Activated CD8-positive, alpha-beta T cell treated with anti-CD3 and anti-CD28 coated beads, Interleukin-2, amount 10 ng/mL, durations not matched to agents 7 days and 5 days (primary cell): ENCODE measurements at places on chromosomes 7 and 10.
A peak's percentile ranks its signal among the peaks of the same experiment; 100 is the strongest.

- no peaks in the 10 kb centered on the region for H3K36me3 ChIP-seq
- H3K27me3 ChIP-seq: no peaks in the 10 kb centered on the region
- no peaks in the 10 kb centered on the region for H3K4me1 ChIP-seq
- no peak overlapping the region for H3K27ac ChIP-seq
- no peak overlapping the region for H3K4me3 ChIP-seq
- DNase-seq: no peak
Observed at GRCh38 chr10:77463499-77463898, 174.1 kb downstream of the KCNMA1 start.

- DNase-seq: peak; percentile 83
- no peaks in the 10 kb centered on the region for H3K27me3 ChIP-seq
- H3K4me1 ChIP-seq: peaks cover 24% of the 10 kb centered on the region
Observed at GRCh38 chr10:78972947-78973900, 95.5 kb upstream of the ZMIZ1 start.

DNA sequence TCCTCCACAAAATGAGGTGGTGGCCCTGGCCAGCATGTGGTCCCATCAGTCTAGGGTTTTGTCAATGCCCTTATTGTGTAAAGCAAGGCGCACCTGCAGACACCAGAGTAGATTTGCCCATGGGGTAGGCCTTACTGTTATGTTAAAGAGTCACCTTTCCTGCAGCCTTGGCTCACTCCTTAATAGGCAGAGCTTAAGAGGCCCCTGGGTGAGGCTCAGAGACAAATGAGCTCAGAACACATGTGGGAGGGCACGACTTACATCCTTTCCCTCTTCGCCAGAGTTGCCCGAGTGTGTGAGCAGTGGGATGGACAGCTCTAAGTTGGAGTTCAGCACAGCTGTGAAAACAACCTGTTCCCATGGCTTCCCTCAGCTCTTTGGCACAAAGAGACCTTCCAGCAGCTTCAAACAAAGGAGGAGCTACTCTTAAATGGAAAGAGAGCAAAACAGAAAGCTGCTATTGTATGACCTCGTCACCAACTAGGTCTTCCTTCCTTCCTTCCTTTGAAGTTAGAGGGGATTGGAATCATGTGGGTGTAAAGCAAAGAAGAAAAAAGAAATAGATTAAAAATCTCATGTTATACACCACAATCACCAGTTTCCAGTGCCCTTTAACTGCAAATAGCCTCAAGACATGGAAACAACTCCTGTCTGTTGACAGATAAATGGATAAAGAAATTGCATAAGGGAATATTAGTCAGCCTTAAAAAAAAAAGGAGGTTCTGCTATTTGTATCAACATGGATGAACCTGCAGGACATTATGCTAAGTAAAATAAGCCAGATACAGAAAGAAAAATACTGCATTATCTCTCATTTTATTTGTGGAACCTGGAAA is 11.9 kb upstream of the XPNPEP1 start:
- peak overlapping the region; percentile 94 for H3K27ac ChIP-seq
- peaks cover 4% of the 10 kb centered on the region for H3K36me3 ChIP-seq
- H3K4me3 ChIP-seq: peak overlapping the region; percentile 70
- H3K27me3 ChIP-seq: no peaks in the 10 kb centered on the region

DNA sequence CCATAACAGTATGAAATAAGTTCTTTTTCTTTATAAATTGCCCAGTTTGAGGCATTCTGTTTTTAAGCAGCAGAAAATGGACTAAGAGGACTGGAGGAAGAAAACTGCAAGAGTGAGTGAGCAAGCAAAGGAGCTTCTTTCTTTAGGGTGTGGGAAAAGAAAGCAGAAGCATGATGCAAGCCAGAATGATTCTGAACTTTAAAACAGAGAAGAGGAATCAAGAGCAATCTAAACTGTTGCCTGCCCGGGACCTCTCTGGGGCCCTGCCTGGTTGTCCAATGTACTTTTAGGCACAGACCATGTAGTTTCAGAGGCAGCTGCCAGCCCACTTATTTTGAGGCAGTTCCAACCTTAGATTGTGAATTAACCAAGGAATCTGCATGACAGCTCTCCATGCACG is 186.3 kb downstream of the PLPP4 start:
- H3K4me1 ChIP-seq: no peaks in the 10 kb centered on the region
- no peak overlapping the region for H3K27ac ChIP-seq
- H3K4me3 ChIP-seq: no peak overlapping the region
- no peak for DNase-seq

GRCh38 chr7:770741-771166 is 43.7 kb upstream of the PRKAR1B start:
- no peak overlapping the region for H3K27ac ChIP-seq
- DNase-seq: no peak
- H3K27me3 ChIP-seq: no peaks in the 10 kb centered on the region
- H3K36me3 ChIP-seq: peaks cover 11% of the 10 kb centered on the region
- H3K4me3 ChIP-seq: no peak overlapping the region

DNA sequence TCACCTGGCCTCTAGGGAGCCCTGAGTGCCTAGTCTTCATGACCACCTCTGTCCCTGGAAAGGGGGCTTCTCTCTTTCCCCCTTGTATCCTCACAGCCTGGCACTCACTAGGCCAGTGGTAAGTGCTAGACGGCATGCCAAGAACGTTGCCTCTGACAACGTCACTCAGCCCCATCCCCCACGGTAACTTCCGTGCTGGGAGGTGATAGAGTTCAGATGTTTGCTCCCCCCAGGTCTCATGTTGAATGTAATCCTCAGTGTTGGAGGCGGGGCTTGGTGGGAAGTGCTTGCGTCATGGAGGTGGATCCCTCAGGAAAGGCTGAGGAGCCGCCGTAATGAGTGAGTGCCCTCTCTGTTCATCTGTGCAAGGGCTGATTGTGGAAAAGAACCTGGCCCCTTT is 343.3 kb upstream of the MKI67 start:
- no peaks in the 10 kb centered on the region for H3K27me3 ChIP-seq
- H3K4me1 ChIP-seq: no peaks in the 10 kb centered on the region
- H3K27ac ChIP-seq: no peak overlapping the region
- H3K36me3 ChIP-seq: no peaks in the 10 kb centered on the region
- H3K4me3 ChIP-seq: no peak overlapping the region
- DNase-seq: no peak

DNA sequence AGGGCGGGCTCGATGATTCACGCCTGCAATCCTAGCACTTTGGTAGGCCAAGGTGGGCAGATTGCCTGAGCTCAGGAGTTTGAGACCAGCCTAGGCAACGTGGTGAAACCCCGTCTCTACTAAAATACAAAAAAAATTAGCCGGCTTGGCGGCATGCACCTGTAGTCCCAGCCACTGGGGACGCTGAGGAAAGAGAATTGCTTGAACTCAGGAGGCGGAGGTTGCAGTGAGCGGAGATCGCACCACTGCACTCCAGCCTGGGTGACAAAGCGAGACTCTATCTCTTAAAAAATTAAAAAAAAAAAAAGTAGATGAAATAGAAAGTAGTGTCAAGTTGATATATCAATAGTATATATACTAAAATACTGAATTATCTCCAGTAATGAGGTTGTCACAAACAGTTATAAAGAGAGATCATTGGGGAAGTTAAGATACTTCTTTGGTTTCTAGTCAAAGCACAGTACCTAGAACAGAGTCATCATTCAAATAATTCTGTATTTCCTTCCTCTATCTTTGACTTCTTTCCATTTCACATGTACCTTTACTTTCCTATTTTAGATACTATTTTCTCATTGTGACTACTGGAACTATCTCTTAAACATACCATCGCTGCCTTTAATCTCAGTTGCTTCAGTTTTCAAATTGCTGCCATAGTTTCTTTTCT is 491.7 kb downstream of the GRM8 start:
- no peak overlapping the region for H3K27ac ChIP-seq
- no peaks in the 10 kb centered on the region for H3K4me1 ChIP-seq
- H3K36me3 ChIP-seq: no peaks in the 10 kb centered on the region
- H3K27me3 ChIP-seq: no peaks in the 10 kb centered on the region
- DNase-seq: no peak

DNA sequence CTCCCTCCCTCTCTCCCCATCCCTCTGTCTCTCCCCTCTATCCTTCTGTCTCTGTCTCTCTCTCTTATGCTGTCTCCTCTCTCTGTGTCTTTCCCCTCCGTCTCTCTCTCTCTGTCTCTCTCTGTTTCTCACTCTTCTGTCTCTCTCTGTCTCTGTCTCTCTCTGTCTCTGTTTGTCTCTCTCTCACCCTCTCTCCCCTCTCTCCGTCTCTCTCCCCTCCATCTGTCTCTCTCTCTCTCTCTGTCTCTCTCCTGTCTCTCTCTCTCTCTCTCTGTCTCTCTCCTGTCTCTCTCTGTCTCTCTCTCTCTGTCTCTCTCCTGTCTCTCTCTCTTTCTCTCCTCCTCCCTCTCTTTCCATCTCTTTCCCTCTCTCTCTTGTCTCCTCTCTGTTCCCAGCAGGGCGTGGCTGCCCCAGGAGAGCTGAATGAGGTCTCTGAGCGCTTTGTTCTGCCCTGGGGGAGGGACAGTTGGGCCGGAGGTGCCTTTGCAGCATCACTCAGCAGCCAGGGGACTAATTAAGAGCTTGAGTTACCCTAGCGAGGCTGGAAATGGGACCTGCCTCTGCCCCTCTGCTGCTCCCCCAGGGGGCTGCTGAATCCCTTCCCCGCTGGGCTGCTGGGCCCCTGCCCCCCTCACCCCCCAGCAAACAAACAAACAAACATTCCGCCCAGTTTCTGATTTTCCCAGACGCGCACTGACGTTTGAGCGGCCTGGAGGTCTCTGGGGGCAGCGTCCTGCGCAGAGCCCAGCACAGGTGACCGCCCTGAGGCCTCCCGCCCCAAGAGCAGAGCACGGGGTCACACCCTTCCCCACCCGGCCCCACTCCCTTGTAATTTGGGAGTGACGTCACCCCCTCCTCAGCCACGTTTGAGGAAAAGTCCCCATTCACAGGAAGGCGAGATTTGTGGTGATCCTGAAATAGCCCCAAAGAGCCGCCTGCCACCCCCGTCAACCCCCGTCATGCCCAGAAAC is 68.1 kb downstream of the PDGFA start:
- no peak for DNase-seq
- no peak overlapping the region for H3K4me3 ChIP-seq
- H3K27me3 ChIP-seq: peaks cover 5% of the 10 kb centered on the region
- H3K4me1 ChIP-seq: peaks cover 14% of the 10 kb centered on the region
- H3K27ac ChIP-seq: peak overlapping the region; percentile 20
- no peaks in the 10 kb centered on the region for H3K36me3 ChIP-seq

DNA sequence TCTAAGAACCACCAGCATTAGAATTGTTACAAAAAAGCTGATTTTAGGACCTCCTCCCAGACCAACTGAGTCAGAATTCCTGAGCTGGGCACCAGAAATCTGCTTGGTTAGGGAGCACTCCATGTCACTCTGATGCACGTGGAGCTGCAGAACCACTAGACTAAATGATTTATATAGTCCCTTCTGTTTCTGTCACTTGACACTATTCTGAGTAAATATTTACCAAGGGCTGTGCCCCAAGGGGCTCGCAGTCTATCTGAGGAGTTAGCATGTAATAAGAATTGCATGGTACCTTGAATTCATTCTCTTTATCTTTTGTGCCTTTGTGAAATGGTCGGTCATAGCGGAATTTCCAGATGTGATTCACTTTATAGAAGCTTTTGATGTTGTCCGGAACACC is 196.0 kb upstream of the IMMP2L start:
- H3K4me3 ChIP-seq: no peak overlapping the region
- no peaks in the 10 kb centered on the region for H3K4me1 ChIP-seq
- H3K27me3 ChIP-seq: peaks cover 2% of the 10 kb centered on the region
- no peak overlapping the region for H3K27ac ChIP-seq
- no peak for DNase-seq

GRCh38 chr7:152602962-152603361 is 73.0 kb downstream of the XRCC2 start:
- no peak overlapping the region for H3K4me3 ChIP-seq
- H3K36me3 ChIP-seq: no peaks in the 10 kb centered on the region
- no peak for DNase-seq
- no peaks in the 10 kb centered on the region for H3K4me1 ChIP-seq
- no peaks in the 10 kb centered on the region for H3K27me3 ChIP-seq
- no peak overlapping the region for H3K27ac ChIP-seq

DNA sequence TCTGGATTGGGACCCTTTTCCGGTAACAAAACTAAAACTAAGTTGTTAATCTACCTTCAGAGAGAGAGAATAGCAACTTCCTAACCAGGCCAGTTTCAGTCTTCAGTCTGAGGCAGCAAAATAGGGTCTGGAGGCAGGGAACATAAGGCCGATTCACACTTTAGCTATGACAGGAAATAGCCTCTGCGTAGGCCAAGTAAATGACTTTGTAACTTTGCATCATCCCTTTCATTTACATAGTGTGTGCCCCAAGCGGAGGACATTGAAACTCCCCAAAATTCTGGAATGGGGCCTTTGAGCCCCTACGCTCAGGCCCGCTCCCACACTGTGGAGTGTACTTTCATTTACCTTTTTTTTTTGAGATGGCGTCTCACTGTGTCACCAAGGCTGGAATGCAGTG is 1.7 kb upstream of the UPP1 start:
- no peaks in the 10 kb centered on the region for H3K27me3 ChIP-seq
- peaks cover 79% of the 10 kb centered on the region for H3K4me1 ChIP-seq
- peak overlapping the region; percentile 65 for H3K4me3 ChIP-seq
- peaks cover 33% of the 10 kb centered on the region for H3K36me3 ChIP-seq
- peak overlapping the region; percentile 82 for H3K27ac ChIP-seq
- no peak for DNase-seq

DNA sequence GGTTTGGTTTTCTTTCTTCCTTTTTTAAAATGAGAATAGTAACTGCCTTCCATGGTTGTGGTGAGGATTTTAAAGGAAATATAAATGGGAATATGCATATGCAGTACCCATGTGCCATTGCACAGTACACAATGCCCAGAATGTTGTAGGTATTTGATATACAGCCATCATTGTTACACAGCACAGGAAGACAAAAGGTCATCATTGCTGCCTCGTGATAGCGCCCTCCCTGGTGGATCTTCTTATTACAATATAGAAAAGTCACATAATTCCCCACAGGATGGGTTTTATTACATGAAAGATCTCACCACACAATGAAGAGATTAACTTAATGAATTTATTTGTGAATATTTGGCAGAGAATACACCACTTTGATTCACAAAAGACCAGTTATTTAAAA is 76.5 kb downstream of the PPP1R17 start:
- no peak for DNase-seq
- H3K36me3 ChIP-seq: no peaks in the 10 kb centered on the region
- H3K27me3 ChIP-seq: no peaks in the 10 kb centered on the region
- H3K4me3 ChIP-seq: no peak overlapping the region
- no peak overlapping the region for H3K27ac ChIP-seq
